ENCODE measurements at places on chromosomes 4 and X.

- DNase-seq = no peak
Measured at GRCh38 chr4:772776-773175, 53.2 kb downstream of the CPLX1 start.

DNA sequence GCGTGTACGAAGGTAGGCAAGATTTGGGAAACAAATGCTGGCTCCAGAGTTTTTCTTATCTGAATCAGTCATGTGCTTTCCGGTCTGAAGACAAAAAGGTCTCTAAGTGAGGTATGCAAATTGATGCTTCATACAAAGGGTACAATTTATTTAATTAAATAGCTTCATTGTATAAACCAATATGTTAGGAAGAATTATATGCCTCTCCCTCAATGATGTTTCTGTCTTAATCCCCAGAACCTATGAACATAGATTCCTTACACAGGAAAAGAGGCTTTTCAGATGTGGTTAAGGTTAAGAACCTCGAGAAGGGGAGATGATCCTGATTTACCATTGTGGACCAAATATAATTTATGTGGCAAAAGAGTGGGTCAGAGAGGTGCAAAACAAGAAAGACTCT lies 543.5 kb upstream of the PCDH10 start:
- no peak for DNase-seq

- DNase-seq = no peak
Measured at GRCh38 chrX:7446815-7447214, 298.9 kb upstream of the PUDP start.

DNA sequence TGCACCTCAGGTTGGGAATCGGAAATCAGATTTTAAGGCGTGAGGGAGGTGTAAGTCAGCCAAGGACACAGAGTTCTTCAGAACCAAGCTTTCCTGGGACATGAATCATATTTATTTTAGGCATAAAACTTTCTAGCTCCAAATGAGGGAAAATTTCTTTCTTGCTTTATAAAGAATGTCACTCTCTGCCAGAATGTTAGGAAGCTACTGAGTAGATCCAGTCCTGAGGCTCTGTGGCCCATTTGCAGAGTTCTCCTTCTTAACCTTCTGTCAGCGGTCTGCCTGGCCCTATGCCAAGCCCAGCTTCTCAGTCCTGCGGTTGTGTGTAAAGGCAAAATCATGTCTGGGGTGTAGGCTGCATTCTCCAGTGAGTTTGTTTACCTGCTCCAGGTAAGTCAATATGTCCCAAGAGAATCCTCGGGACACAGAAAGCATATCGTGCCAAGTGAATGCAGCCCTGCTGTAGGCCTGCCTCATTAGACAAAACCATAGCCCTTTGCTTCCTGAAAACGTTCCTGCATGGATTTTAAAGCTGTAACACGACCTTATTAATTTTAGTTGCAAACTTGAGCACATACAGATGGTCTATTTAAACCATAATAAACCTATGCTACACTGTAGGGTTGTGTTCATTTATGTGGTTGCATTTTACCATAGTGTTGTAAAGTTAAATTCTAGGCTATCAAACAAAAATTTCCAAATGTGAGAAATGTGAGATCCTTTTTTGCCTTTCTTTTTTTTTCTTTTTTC lies 29.2 kb upstream of the CCNI start:
- DNase-seq = peak; percentile 38

DNA sequence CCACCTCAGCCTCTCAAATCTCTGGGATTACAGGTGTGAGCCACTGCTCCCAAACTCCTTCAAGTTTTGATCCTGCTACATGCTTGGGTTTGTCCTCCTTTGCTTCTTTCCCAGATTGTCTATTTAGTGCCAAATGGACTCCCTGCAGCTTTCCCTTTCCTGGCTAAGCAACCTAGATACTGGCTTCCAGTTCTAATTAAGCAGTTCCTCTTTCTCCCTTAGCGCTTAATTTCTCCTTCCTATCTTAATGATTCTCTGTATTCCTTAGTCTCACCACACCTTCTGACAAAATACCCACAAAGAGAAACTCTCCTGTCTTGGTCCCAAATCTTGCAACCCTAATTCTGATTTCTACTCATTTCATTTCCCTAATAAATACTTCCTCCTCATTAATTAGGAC lies 7.8 kb downstream of the RXFP1 start:
- DNase-seq = no peak

DNA sequence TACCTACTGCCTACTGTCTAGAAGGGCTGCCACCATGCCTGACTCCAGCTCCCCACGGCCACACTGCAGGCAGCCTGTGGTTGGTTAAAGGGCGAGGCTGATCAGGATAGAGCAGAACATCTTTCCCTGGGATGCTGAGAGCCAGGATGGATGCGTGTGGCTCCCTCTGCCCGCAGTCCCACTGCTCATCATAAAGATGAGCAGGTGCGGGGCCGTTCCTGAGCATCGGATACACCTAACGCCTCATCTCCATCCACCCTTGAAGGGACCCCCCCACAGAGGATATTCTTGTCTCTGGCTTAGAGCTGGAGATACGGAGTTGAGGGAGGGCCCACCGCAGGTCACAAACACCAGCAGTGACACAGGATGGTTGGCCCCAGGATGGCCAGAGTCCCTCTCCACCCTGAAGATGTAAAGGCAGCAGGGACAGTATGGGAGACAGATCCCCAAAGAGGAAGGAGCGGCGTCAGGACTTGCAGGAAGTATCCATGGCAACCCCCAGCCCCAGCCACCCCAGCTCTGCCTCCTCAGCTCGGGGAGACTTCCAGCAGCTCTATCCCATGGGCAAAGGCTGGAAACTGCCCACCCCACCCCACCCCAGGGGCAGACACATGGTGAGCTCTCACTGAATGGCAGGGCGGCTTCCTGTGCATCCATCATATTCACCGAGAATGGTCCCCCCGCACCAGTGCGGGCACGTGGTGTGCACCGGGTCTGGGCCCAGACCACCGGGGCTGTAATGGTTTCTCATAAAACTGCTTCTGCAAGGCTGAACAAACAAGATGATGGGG lies 19.3 kb downstream of the PPP2R2C start:
- DNase-seq = no peak

GRCh38 chr4:63922146-63922545 lies 487.1 kb downstream of the TECRL start:
- DNase-seq = no peak
